ENCODE measurements at places on chromosomes 13 and 19. TPM values are rescaled to one million over a fixed set of nuclear protein-coding genes. Genes with fewer than 3 reads are reported as not detected.

CGB3 gene
- total RNA-seq = 0.14 TPM

CCDC70 gene
- total RNA-seq = not detected

PCDH8 gene
- not detected for total RNA-seq

SLC25A41 gene
- total RNA-seq = 0.20 TPM

HSD17B14 gene
- 13.3 TPM for total RNA-seq

HIF3A gene
- not detected for total RNA-seq

PRR20D gene
- not detected for total RNA-seq

SHISA2 gene
- not detected for total RNA-seq

DNAAF3 gene
- 6.4 TPM for total RNA-seq

SIGLECL1 gene
- total RNA-seq = not detected

KCNC3 gene
- 1.4 TPM for total RNA-seq

STARD13 gene
- total RNA-seq = 3.7 TPM

ZNF90 gene
- not detected for total RNA-seq

TMEM147 gene
- total RNA-seq = 378 TPM

N4BP2L1 gene
- total RNA-seq = 0.68 TPM

TLE2 gene
- 2.5 TPM for total RNA-seq

KLK3 gene
- not detected for total RNA-seq

SHISA7 gene
- not detected for total RNA-seq

ANGPTL8 gene
- not detected for total RNA-seq

ATP7B gene
- total RNA-seq = 2.4 TPM

CAPNS1 gene
- total RNA-seq = 1,600 TPM

AMER2 gene
- total RNA-seq = not detected

DHDH gene
- 1.7 TPM for total RNA-seq

PTH2 gene
- total RNA-seq = not detected

MAB21L1 gene
- not detected for total RNA-seq

ZNF345 gene
- total RNA-seq = 0.08 TPM

IGFLR1 gene
- total RNA-seq = 11.4 TPM

LHB gene
- not detected for total RNA-seq

CCDC8 gene
- total RNA-seq = not detected

A1BG gene
- total RNA-seq = 13.7 TPM

OLFM4 gene
- total RNA-seq = not detected
